Stimulated activated CD4-positive, alpha-beta T cell treated with anti-CD3 and anti-CD28 coated beads, Interleukin-4, amount 100 ng/mL, for 4 hours (primary cell): ENCODE measurements at places on chromosomes 4 and X.

GRCh38 chr4:96698831-96699230 is 858.9 kb downstream of the PDHA2 start:
- no peak for DNase-seq

DNA sequence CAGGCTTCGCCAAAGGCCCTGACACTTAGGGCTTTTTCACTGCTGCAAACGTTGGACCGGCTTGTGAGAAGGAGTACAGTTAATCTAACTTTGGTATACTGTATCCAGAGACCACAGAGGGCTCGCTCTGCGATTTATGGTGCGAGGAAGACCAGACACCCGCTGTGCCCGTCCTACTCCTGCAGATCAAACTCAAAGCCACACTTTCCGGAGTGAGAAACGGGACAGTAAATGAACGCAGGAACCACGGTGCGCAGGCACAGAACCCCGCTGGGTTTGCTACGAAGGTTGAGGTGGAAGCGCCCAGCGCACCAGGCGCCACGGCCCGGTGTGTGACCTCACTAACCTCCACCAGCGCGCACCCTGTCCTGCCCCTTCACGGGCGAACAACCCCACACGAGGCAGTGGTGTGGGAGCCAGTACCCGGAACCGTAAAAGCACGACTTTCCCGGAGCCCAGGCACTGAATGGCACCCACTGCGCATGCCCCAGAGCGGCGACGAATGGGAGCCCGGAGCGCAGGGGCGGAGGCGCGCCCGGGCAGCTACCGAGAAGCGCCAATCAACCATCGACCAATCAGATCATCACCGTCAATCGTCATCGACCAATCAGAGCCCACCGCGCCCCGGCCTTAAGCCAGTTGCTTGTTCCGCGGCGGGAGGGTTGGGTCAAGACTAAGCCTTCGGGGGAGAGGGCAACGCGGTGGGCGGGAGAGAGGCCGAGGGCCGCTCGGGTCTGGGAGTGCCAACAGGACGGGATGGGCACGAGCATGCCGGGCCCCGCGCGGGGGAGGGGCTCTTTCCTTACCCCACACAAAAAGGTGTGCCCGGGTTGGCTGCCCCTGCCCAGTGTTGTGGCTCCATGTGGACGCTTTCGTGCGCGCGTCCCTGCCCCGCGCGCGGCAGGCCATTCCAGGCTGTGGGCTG is 21.3 kb upstream of the WDR45 start:
- peak; percentile 82 for DNase-seq

DNA sequence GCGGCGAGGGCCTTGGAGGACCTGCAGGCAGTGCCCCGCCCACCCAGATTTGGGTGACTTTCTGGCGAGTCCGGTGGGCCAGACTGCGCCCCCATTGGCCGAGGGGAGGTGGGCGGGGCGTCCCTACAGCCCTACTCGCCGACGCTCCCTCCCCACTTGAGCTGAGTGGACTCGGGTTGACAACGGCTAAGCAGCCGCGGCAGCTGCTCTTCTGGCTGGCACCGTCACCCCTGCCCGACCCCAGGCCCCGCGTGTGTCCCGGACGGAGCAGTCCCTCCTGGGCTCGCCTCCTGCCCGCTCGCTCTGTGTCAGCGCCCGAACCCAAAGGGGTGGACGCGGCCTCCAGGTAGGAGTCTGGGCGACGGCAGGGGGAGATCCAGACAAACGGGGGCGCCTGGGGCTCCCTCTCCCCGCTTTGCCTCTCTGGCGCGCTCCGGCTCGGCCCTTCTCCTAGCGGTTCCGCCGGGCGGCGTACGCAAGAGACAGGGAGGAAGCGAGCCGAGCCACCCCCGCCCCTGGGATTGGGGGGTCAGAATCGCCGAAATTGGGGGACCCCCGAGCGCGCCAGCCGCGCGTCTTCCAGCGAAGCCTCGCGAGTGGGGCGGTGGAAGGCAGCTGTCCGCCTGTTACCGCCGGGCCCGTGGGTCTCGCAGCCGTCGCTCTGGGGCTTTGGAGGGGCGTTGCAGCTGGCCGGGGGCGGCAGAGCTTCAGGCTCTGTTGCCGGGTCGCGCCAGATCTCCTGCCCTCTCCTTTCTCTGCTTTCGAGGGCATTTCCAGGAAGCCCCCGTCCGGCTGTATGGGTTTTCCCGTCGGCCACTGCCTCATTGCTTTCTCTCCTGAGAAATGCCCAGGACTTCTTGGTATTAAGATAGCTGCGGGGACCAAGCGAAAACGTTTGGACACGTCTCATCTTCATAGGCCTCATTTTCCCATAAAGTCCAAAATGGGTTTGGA is 46.3 kb downstream of the STARD8 start:
- DNase-seq: no peak

GRCh38 chrX:56569378-56570057 is 6.1 kb downstream of the UBQLN2 start:
- DNase-seq: peak; percentile 1

DNA sequence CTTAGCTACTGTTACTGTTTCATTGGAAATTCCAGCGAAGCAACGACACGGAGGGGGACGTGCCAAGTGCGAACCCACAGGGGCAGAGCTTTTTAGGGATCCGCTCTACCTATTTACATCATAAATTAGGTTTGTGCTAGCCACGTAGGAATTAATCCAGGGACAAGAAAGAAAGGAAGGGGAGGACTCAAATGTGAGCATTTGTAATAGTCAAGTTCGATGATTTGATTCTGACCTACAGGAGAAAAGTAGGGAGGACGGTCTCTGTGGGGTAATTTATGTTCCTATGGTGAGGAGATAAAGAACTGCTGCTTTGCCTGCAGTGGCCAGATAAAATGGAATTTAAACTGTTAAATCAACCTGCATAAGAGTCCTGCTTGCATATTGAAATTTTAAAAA is 1.7 kb downstream of the INTS6L start:
- DNase-seq: no peak

- DNase-seq: peak; percentile 60
Observed at GRCh38 chr4:1009542-1010394, 1.7 kb upstream of the FGFRL1 start.

- no peak for DNase-seq
Observed at GRCh38 chr4:37715889-37716402, 29.8 kb upstream of the RELL1 start.
